ENCODE measurements at places on chromosomes 3 and 15.

DNA sequence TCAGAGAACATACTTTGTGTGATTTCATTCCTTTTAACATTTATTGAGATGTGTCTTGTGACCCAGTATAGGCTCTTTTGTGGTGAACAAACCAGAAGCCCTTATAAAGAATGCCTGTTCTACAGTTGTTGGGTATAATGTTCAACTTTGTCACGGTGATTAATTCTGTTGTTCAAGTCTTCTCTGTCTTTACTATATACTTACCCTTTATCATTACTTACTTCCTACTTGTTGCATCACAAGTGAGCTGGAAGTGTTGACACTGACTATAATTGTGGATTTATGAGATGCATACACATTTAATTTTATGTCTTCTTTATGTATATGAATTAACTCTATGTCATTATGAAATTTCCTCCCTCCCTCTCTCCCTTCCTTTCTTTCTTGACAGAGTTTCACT, 59.7 kb upstream of the TBL1XR1 start:
- DNase-seq = no peak

- DNase-seq = no peak
These were observed 78.2 kb upstream of the GBE1 start for GRCh38 chr3:81839504-81840094.

DNA sequence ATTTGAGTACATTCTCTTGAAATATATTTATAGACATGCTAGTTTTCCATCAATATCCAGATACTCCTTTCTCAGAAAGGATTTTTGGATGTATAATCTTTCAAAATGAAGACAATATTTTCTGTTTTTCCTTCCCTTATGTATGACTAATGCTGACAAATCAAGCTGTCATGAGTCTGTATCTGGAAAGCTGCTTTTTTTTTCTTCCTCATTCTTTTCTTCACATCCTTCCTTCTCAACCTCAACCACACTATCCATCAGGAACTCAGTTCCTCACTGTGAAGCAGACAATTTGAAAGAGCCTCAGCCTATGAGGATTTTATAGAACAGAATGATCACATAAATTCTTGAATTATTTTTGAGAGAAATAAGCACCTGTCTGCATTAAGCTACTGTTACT, 335.9 kb upstream of the EPHA6 start:
- DNase-seq = no peak

- DNase-seq = no peak
These were observed 56.1 kb upstream of the GK5 start for GRCh38 chr3:142281474-142281873.

GRCh38 chr15:82570721-82571508, 30.7 kb upstream of the RPS17 start:
- no peak for DNase-seq

- no peak for DNase-seq
These were observed 207.5 kb upstream of the SLITRK3 start for GRCh38 chr3:165403666-165404065.

- no peak for DNase-seq
These were observed 133.3 kb upstream of the CHL1 start for GRCh38 chr3:63095-63765.
